ENCODE measurements at places on chromosomes 11 and 22.
A peak's percentile ranks its signal among the peaks of the same experiment; 100 is the strongest.

- no peak for DNase-seq
Observed at GRCh38 chr11:127567237-127567932, 566.8 kb upstream of the KIRREL3 start.

DNA sequence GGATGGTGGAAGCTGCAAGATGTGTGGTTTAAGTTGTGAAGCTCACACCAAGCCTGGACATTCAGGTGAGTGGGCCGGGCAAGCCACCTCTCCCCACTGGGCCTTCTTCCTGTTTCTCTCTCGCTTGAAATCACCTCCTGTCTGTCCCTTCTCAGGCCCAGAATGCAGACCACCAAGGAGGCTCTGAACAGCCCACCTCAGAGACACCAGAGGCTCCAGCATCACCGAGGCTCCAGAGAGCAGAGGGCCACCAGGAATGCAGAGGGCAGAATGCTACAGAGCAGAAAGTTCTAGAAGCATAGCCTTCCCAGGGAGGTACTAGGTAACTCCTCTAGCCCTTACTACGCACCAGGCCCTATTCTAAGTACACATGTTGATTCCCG, 14.8 kb upstream of the IL2RB start:
- DNase-seq: no peak

- peak; percentile 93 for DNase-seq
Observed at GRCh38 chr11:6646576-6646917, 9.1 kb downstream of the DCHS1 start.

GRCh38 chr11:104464691-104465090, 300.7 kb upstream of the PDGFD start:
- DNase-seq: no peak

DNA sequence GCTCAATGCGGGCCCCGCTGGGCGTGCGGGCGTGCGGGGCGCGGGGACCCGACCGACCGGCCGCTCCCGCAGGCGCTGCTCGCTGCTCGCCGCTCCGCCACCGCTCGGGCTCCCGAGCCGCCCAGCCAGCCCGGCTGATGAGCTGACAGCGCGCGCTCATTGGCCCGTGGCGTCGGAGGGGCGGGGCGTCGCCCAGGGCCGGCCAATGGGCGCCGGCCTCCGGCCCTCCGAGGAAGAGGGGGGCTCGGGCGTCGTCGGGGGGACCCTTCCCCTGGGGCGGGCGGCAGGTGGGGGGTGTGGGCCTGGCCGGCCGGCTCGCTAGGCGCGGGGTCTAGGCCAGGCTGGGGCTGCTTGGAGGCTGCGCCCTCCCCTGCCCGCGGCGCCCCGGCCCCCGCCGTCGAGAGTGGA, at the start of gene SCUBE1:
Gene SCUBE1 (minus strand): TSS at position 111 of the 408 bp plus-strand sequence. CDS start 111 bp downstream, outside the sequence.
- peak; percentile 79 for DNase-seq

DNA sequence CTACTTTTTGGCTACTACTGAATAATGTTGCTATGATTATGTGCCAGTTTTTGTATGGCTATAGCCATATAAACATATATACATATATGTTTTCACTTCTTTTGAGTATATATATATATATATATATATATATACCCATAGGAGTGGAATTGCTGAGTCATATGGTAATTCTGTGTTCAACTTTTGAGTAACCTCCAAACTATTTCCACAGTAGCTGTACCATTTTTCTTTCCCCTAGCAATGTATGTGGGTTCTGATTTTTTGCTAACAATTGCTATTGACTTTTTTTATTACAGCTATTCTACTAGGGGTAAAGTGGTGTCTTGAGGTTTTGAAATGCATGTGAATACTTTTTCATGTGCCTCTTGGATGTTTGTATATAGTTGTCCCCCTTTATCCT, 30.4 kb downstream of the CBL start:
- DNase-seq: no peak

DNA sequence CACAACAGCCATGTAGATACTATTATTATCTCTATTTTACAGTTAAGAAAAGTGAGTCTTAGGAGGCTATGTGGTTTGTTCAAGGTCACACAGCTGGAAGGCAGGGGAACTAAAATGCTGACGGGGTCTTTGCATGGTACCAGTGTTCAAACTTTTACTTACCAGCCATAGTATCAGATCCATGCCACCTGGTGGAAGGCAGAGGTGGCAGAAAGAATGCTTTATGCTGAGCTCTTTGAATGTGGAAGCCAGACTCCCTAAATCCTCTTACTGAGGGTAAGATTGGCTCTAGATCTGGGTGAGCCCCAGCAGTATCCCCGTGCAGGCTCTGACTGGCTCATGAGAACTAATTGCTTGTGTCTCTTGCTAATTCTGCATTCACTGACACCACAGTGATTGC, 54.3 kb upstream of the NAV2 start:
- no peak for DNase-seq

- DNase-seq: no peak
Observed at GRCh38 chr22:30040499-30041260, 39.6 kb upstream of the HORMAD2 start.

- no peak for DNase-seq
Observed at GRCh38 chr22:34992672-34993071, 73.3 kb upstream of the ISX start.

GRCh38 chr22:26462641-26463040, 20.9 kb downstream of the HPS4 start:
- DNase-seq: no peak

- no peak for DNase-seq
Observed at GRCh38 chr22:40451210-40451609, 80.8 kb downstream of the SGSM3 start.

DNA sequence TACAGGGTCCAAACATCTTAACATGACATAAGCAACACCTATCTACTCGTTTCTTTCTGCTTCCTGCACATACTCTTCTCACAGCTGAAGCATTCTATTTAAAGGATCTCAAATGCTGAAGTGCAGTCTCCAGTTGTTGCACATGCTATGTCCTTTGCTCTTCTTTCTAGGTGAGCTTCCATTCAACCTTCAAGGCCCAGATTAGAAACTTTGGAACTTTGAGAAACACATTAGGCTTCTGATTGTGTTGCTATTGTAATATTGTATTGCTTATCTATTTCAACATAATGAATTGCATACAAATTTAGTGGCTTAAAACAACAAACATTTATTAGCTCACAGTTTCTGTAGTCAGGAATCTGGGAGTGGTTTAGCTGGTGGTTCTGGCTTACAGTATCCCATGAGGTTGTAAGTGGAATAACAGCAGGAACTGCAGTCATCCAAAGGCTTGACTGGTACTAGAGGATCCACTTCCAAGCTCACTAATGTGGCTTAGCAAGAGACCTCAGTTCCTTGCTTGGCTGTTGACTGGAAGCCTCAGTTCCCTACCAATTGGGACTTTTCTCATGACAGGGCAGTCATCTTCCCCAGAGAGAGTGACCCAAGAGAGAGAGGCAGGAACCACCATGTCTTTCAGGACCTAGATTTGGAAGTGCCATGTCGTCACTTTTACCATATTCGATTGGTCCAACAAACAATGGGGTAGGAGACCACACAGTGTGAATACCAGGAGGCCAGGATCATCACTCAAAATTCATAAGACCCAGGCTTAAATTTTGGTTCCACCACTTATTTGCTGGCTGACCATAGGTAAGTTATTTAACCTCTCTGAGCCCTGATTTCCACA, 27.2 kb upstream of the RASSF10 start:
- no peak for DNase-seq

- DNase-seq: no peak
Observed at GRCh38 chr11:7531011-7531410, 17.2 kb downstream of the PPFIBP2 start.

DNA sequence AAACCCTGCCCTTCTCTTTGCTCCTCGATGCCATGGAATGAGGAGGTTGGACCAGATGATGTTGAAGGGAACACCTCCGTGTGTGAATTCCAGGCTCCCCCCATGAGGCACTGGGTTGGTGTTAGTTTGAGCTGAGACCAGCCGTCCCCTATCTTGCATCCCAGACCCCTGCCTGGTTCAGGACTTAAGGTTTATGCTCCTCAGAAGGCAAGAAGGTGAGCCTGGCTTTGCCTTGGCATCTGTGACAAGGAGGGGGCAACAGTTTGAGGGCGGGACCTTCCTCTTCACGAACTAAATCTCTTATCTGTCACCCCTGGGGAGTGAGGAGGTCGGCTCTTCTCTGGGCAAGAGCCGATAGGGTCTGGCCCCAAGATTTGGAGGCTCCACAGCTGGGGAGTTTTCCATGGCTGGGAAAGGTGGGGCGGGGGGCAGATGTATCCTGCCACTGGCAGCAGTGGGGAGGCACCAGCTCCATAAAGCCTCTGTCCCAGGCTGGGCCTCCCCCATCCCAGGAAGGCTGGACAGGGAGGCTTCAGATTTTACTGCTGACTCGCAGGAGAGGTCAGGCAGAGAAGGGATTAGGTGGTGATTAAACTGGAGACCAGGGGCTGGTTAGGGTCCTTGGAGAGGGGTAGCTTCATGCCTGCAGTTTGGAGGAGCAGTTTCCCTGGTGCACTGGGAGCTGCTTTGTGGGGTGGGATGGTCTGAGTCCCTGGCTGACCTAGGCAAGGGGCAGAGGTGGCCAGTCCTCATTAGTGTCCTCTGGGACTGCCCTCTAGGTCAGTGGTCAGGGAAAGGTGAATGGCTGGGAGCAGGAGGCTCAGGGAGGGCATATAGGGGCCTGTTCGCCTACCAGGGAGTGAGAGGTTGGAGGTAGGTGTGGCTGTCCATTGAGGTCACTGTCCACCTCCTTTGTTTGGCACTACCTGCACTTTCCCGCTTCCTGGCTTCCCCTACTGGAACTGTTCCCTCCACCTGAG, 1.1 kb downstream of the SEC14L2 start:
- no peak for DNase-seq

GRCh38 chr11:7924536-7924935, 6.5 kb downstream of the OR10A6 start:
- DNase-seq: no peak

DNA sequence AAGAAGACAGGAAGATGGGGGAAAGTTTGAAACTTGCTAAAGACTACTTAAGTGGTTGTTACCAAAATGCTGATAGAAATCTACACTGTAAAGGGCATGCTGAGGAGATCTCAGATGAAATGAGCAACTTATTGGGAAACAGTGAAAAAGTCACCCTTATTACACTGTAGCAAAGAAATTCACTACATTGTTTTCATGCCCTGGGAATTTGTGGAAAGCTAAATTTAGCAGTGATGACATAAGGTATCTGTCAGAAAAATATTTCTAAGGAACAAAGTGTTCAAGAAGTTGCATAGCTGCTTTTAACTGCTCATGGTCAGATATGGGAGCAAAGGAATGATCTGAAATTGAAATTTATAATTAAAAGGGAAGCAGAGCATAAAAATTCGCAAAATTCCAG, 702.4 kb upstream of the LRRC4C start:
- no peak for DNase-seq

DNA sequence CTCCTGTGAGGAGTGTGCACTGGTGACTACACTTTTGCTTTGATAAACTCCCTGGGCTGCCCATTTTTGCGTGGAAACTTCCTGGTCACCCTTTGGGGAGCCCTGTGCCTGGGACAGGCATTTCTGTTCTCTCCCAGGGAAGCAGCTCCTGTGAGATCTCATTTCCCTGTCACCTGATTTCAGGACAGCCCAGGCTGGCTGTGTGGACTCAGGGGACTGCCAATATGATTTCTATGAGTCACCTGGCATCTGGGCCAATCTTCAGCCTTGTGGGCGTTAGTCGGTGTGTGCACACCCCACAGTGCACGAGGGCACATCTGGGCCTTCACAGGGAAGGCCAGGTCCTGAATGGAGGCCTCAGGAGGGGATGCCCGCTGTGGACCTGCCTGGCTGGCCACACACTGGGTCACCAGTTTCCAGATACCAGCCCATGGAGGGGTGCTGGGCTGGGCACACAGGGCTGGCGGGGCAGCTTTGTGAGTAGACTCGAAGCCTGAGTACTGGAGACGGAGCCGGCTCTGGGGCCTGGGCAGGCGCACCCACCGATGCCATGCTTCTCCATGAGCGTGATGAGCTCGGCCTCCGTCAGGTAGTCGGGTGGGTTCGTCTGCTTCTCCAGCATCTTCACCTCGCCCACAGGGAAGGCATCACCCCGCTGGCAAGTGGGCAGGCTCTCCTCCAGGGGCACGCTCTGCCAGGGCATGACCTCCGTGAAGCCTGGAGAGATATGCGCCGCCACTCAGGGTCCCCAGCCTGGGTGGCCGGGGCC, 9.4 kb upstream of the PPM1F start:
- DNase-seq: no peak

DNA sequence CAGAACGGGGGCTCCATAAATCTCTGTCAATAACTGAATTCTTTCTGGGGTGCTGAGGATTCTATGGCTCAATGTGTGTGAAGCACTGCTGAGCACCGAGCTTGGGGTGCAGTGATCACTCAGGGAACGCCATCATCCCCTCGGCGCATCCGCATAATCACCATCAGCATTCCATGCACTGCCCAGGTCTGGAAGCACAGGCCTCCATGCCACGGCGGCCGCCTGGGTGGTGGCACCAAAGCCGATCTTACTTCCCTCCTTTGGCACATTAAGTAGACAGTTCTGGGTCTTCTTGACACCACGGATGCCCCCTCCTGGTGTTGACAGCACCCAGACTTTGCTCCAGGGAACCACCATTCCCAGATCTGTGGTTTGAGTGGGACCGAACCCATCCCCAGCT, 15.6 kb downstream of the LTO1 start:
- no peak for DNase-seq
